ENCODE measurements at places on chromosomes 16 and 17. TPM values are rescaled to one million over a fixed set of nuclear protein-coding genes. Genes with fewer than 3 reads are reported as not detected.

- DNase-seq: no peak
Measured at GRCh38 chr17:39195568-39196160, 1.8 kb downstream of the CACNB1 start.

NPW gene
- 1.5 TPM for polyA plus RNA-seq

DNA sequence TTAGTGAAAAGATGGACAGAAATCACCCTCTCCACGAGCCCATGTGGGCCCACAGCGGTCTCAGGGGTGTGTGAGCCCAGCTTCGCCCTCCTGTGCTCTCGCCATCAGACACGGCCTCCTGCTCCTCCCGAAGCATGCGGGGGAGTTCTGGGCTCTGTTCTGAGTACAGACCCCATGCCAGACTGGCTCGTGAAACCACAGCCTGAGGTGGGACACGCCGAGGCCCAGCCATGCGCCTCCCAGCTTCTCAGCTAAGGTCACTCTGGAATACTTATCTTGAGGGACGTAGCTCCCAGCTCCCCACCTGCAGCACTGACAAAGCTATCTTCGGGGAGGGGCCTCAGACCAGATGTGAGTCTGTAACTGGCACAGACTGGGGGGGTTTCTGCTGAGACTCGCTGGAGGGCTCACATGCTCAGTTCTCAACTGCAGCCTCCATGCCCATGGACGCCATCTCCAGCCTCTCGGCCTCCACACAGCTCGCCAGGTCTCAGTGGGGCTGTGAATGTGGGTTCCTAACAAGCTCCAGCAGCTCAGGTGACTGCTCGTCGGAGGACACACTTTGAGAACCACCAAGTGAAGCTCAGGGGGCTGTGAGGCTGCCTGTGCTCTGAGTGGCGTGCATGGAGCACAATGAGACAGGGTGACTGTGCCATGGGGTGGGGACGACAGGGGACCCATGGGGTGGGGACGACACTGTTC is 95.2 kb downstream of the ZNF778 start:
- no peak for DNase-seq

DNA sequence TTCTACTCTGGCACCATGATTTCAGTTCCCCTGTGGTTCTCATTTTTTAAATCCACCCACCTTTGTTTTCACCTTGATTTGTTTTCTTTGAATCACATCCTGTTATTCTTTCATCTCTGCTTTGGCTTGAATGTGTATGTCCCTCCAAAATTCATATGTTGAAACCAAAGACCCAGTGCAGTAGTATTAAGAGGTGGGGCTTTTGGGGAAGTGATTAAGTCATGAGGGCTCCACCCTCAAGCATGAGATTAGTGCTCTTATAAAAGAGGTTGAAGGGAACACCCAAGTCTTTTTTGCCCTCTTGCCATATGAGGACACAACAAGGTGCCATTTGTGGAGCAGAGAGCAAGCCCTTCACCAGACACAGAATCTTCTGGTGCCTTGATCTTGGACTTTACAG is 382.3 kb downstream of the SLC39A11 start:
- DNase-seq: no peak
